Tongue (tissue), 3 donors: ENCODE measurements at places on chromosomes 3 and 15. TPM values are rescaled to one million over a fixed set of nuclear protein-coding genes. Genes with fewer than 3 reads are reported as not detected.

DNA sequence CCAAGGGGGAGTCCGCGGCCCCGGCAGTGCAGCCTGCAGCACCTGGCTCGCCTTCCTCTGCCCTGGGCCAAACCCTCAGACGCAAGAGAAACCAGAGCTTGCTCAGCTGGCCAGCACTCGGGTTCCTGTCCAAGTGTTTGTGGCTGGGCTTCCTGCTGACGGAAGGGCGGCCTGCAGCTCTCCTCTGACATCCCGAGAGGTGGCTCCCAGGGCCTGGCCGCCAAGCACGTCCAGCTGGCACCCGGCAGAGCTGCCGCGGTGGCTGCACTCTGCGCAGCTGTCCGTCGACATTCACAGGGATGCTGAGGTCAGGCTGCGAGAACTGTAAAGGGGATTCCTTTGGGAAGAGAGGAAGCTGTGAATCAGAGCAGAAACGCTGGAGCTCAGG is 85.6 kb downstream of the CPN2 start:
- DNase-seq: peak; percentile 98

- no peak for DNase-seq
These were observed 53.7 kb downstream of the SCN11A start for GRCh38 chr3:38998086-38998485.

GRCh38 chr3:46987743-46988401 is 8.4 kb downstream of the NBEAL2 start:
- DNase-seq: no peak

DNA sequence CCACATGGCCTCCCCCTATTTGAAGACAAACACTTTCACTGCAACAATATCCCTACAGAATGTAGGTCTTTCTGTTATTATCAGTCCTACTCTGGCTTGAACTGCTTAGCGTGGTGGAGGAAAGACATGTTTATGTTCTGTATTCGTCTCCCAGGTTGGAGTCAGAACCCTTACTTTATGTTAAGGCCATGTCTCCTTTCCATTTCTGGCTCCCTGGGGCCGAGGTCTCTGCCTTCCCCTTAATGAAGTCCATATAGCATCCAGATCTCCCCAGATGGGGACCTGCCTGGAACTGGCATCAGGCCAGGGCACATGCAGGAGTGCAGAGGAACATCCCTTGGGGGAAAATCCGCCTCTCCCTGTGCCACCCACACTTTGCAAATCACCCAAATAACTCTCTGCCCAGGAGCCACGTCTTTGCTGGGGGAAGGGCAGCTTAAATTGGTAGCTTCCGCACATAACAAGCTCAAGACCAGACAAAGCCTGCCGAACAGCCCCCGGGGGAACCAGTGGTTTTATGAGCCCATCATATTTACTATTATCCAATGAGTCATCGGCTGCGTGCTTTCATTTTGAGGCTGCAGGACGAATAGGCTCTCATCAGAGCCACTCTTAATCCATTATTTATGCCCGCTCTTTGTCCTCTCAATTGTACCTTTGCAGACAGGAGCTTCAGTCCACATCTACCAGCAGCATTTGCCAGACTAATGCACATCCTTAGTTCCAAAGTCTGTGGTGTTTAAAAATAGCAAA is 237.0 kb downstream of the UACA start:
- DNase-seq: peak; percentile 75

DNA sequence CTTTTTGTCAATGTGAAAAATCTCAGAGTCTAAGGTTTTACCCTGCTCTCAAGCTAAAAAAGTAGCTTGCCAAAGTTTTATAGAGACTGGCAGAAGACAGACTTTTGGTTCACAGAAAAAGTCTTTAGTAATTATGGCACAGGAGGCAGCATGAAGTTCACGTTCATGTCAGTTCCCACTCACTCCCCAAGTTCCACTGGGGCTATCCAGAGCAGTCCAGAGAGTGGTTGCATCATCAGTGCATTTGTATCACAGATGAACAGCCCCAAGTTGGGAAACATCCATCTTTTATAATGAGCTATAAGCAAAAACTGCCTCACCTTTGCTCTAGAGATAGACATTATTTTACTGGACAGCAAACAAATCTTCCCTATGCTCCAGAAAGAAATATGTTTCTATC is 454.1 kb upstream of the AGTR1 start:
- DNase-seq: no peak

GRCh38 chr3:46132565-46132964 is 75.5 kb downstream of the CCR1 start:
- no peak for DNase-seq

- DNase-seq: peak; percentile 82
These were observed 86.8 kb downstream of the CCK start for GRCh38 chr3:42179110-42179725.

GRCh38 chr3:42497009-42497731 is 5.3 kb upstream of the VIPR1 start:
- DNase-seq: no peak

DNA sequence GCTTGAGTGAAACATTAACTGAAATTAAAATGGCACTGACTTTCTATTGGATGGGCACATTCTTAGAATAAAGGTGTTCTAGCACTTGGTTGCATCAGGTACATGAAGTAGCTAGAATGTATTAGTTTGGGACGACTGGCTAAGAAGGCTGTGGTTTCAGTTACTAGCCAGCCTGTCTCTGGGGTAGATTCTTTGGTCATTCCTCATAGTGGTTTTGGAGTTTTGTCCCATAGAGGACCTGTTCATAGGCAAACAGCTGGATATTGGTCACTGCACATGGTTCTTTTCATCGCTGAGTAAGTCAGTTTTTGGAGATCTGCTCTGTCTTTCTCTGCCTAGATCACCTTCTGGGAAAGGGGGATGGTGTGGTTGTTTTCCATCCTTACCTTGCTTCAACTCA is 55.3 kb downstream of the ADAMTSL3 start:
- DNase-seq: no peak

DNA sequence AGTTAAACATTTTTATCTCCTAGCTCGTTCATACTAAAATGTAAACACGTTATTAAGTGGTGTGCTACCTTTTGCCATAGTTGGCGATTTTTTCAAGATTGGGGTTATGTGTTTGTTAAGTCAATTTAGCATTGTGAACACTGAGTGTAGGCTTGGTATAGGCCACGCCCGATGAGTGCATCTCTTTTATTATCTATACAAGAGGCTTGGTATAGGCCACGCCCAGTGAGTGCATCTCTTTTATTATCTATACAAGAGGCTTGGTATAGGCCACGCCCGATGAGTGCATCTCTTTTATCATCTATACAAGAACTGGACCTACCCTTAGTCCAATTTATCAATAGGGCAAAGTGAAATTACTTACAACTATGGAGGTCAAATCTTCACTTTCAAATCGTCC is 70.4 kb downstream of the NIPA2 start:
- DNase-seq: no peak

GRCh38 chr15:45921376-45921775 is 286.5 kb downstream of the SQOR start:
- peak; percentile 44 for DNase-seq

- no peak for DNase-seq
These were observed 8.1 kb downstream of the WDR73 start for GRCh38 chr15:84645997-84646396.

DNA sequence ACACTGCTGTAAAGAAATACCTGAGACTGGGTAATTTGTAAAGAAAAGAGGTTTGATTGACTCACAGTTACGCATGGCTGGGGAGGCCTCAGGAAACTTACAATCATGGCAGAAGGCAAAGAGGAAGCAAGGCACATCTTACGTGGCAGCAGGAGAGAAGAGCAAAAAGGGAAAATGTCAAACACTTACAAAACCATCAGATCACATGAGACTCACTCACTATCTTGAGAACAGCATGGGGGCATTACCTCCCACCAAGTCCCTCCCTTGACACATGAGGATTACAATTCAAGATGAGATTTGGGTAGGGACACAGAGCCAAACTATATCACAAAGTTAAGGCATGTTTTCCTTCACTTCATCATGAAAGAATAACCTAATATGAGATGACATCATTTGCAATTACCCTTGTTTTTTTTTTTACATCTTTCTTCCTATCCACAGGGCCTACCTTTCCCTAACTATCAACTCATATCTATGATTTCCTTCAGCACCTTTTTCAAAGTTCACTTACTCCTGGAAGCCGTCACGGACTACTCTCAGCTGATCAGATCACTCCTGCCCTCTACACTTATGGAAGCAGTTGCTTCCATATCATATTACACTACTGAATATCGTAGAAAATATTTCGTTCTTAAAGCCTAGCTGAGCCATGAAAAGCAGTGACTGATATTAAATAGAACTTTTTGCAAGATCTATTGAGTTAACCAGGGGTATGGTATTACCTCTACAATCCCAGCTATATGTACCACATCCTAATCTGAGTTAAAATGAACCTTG is 25.5 kb upstream of the ATP8B4 start:
- peak; percentile 26 for DNase-seq

GRCh38 chr3:46649436-46649835 is 37.1 kb downstream of the FAM240A start:
- no peak for DNase-seq

DNA sequence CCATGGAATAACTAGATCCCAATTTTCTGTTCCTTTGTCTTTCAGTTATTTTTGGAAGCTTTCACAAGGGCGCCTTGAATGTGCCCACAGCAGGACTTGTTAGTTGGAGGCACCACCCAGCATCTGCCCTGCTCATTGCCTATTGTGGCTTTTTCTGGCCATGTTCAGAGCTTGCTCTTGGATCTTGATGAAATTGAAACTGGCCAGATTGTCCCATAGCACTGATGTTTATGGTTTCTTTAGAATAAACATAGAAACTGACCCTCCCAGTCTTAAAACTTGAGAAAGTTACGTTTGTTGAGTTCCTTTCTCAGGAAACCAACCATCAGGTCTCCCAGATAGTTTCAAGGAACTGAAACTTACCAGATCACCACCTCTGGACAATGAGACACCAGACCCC is 474.7 kb downstream of the IL5RA start:
- DNase-seq: no peak

DNA sequence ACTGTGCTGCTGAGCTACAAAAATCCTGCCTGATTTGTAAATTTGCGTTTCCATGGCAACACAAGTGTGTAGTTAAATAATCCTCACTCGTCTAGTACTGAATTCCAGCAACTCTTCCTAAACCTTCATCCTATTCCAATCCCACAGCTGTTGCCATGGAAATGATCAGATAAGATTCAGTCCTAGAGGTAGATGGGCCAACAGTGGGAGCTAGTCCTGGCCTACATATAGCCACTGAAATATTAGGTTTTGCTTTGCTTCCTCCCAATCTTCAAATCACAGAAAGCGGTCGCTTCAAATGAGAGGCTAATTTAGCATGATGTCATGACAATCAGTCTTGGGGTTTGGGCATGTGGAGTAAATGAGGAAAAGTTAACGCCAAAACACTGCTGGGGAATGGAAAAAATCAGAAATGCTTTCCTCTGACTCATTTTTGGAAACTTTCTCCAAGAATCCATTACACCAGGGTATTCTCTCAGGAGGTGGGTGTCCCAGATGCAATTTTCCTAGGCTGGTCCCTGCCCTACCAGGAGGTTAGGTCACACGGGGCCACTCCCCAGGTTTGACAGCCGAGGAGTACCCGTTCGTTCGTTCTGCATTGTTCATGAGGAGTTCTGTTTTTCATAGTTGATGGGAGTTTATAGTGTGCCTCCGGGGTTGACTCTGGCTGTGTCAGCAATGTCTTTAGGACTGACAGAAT is 159.2 kb upstream of the SLCO3A1 start:
- DNase-seq: peak; percentile 85

- no peak for DNase-seq
These were observed 117.6 kb downstream of the FEZF2 start for GRCh38 chr3:62255758-62256157.

GRCh38 chr15:71691458-71692417 is 118.6 kb upstream of the NR2E3 start:
- peak; percentile 86 for DNase-seq

DNA sequence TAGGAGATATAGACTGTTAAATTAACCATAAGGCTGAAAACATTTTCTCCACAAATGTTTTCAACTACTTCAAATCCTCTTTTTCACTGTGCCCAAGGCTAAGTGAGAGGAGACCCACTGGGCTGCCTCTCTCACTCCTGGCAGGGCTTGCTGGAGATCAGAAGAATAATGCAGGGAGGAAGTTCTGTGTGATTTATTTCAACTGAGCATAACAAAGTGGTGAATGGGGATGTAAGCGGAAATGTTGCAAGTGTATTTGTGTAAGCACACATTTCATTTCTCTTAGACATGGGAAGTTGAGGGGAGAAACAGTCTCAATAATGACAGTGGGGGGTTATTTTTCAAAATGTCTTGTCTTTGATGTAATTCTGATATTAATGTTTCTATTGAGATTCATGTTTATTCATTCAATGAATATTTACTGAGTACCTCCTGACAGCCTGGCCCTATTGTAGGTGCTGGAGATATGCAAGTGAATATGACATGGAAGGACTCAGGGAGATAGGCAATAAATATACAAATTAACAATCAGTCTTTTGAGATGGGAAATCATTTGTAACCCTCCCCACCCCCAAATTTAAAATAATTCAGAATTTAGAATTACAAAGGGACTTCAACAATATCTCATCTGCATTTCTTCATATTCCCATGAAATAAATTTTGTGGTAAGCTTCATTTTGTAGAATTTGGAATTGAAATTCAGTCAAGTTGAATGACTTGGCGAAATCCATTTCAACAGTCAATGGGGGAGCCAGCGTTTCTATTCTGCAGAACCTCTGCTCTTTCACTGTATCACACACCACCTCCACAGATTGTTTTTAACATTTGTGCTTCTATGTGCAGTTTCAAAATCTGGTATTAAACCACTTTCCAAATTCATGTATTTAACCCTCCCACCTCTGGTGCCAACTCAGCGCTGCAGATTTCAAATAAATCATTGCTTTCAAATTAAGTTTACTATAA is 247.2 kb downstream of the SLC9A9 start:
- DNase-seq: no peak

DNA sequence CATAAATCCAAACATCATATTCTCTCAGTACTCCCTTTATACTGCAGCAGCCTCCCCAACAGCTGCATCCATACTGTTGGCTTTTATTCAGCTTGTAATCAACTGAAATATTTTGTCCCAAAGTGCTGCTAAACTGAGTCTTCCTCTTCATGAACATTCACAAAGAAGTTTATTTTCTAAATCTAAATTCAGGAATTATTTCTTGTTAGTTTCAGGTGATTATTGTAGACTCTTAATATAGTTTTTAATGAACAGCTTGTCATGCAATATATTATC is 269.3 kb upstream of the UBE2E2 start:
- peak; percentile 72 for DNase-seq

- no peak for DNase-seq
These were observed 74.0 kb upstream of the CNTN4 start for GRCh38 chr3:2024713-2025112.

The GPR160 gene
- 1.3 TPM for total RNA-seq

The CFAP91 gene
- total RNA-seq: 2.1 TPM

The CMC1 gene
- total RNA-seq: 7.2 TPM

The ANKUB1 gene
- total RNA-seq: not detected

The COPB2 gene
- 92.1 TPM for total RNA-seq

The IQCF2 gene
- total RNA-seq: not detected

The PSTPIP1 gene
- 5.3 TPM for total RNA-seq

The CKMT1A gene
- 0.31 TPM for total RNA-seq

The CELF6 gene
- 1.3 TPM for total RNA-seq

The C3orf52 gene
- 4.2 TPM for total RNA-seq

The TOP2B gene
- total RNA-seq: 169 TPM

The LEKR1 gene
- 0.51 TPM for total RNA-seq

The FBXW12 gene
- not detected for total RNA-seq

The ZNF621 gene
- total RNA-seq: 13.3 TPM

The CALML4 gene
- total RNA-seq: 4.3 TPM

The ZPLD1 gene
- not detected for total RNA-seq

The C3orf49 gene
- not detected for total RNA-seq
